ENCODE measurements at places on chromosomes 5 and 9.

DNA sequence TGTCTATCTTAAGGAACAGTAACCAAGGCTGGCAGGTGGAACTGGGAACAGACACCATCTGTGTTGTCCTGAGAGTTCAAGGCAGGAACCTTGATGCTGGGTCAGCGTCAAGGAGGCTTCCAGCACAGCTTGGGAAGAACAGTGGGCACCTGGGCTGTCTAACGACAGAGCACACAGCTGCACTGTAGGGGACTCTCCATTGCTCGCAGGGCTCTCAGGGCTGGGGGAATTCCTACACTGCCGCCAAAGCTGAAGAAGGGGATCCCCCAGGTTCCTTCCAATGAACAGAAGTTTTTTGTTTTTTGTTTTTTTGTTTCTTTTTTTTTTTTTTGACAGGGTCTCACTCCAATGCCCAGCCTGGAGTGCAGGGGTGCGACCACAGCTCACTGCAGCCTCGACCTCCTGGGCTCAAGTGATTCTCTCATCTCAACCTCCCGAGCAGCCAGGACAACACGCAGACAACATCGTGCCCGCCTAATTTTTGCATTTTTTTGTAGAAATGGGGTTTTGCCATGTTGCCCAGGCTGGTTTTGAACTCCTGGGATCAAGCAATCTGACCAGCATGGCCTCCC, 81.9 kb downstream of the PTPN3 start:
- DNase-seq: no peak

- peak; percentile 83 for DNase-seq
These were observed 3.9 kb downstream of the MLLT3 start for GRCh38 chr9:20618361-20618802.

GRCh38 chr9:134494273-134494815, 147.3 kb upstream of the COL5A1 start:
- no peak for DNase-seq

GRCh38 chr5:44266882-44267576, 122.2 kb downstream of the FGF10 start:
- no peak for DNase-seq

DNA sequence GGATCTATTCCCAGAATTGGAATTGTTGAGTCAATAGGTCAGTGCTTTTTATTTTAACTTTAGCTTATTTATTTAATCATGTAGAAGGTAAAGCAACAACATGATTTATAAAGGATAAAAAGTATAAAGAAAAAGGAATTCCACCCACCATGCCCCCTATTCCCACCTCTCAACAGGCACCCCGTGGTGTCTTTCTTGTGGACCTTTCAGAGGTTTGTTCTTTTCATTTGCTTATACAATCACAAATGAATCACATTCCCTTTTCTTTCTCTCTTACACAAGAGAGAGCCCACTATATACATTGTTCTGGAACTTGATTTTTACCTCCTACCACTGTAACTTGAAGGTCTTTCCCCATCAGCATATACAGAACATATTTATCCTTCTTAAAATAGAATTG, 37.2 kb upstream of the SMIM32 start:
- DNase-seq: no peak

GRCh38 chr9:136799079-136799853, 3.1 kb downstream of the CCDC183 start:
- no peak for DNase-seq

GRCh38 chr5:168377525-168377924, 86.1 kb downstream of the WWC1 start:
- DNase-seq: no peak

- peak; percentile 62 for DNase-seq
These were observed 1.5 kb downstream of the ZBTB43 start for GRCh38 chr9:126806336-126806735.

GRCh38 chr5:37838933-37839341, 904 bp downstream of the GDNF start:
- no peak for DNase-seq

DNA sequence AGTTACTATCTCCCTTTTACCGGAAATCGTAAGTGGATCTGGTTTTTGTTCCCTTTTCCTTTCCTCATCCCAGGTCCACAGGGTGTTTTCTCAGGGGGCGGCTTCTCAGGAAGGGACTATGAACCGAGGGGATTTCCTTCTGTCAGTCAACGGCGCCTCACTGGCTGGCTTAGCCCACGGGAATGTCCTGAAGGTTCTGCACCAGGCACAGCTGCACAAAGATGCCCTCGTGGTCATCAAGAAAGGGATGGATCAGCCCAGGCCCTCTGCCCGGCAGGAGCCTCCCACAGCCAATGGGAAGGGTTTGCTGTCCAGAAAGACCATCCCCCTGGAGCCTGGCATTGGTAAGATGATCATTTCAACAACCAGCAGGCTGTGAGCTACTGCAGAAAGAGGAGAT, 75.8 kb downstream of the GOLPH3 start:
- no peak for DNase-seq

GRCh38 chr5:102855681-102856388, 100.7 kb downstream of the PAM start:
- DNase-seq: no peak

GRCh38 chr5:127582773-127583370, 65.4 kb downstream of the PRRC1 start:
- no peak for DNase-seq

DNA sequence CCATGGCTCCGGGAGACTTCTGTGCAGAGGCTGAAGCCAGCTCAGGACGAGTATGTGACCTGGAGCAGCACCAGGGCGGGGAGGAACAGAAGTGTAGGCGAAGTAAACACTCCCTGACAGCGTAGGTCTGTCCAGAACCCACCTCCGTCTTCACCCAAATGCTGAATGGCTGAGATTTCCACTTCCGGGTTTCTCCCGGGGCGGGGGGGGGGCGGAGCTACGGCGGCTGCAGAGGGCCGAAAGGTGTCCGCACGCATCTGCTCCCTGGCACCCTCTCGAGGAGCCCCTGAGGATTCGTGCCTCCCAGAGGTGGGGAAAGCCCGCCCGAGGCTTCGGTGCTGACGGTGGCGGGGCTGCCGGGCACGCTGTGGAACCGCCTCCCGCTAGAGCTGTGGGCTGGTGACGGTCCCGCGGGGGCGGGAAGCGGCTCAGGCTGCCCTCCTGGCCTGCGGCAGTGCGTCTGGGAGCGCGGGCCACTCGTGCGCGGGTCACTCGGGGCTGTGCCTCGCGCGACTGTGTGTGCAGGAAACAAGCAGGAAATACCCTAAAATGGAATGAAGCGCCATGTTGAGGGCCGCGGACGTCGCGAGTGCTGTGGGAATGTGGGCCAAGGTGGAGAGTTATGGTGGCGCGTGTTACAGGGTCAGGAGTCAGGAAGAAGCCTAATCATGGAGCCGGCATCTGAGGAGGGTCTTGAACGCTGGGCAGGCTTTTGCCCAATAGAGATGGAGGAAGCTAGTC, 1425.4 kb downstream of the FOXD4L5 start:
- no peak for DNase-seq

DNA sequence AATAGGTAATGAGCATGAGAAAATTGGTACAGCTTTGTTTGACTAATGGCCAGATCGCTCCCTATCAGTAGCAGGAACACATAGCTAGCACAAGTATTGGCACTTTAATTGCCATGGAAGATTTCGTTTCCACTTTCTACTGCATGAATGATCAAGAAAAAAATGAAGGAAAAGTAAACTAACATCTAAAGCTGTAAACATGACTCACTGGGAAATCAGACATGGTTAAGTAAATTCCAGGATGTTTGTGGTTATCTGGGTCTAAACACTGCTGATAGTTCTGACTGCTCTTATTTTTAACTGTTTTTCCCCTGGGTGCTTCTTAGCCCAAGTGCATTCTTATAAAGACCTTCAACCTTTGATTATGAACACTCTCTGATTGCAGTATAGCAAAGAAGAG, 388.9 kb downstream of the NR2F1-AS1 start:
- peak; percentile 72 for DNase-seq

DNA sequence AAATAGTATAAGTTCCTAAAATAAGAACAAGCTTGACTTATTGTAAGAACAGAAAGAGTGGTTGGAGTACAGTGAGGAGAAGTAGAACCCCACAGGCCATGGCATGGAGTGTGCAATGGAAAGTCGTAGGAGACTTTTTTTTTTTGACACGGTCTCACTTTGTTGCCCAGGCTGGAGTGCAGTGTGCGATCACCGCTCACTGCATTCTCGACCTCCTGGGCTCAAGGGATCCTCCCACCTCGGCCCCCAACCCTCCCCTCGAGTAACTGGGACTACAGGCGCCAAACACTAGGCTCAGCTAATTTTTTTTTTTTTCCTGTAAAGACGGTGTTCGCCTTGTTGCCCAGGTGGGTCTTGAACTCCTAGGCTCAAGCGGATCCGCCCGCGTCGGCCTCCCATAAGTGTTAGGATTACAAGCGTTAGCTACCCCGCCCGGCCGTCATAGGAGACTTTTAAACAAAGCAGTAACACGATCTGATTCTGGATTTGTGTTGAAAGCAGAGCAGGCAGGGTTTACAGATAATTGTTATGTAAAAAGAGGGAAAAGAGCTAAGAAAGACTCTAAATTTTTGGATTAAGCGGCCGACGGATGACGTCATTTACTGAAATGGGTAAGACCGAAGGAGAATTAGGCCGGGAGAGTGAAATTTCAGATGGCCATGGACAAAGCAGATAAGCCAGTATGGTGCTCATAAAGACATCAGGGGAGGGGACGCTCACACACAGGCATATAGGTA, 752 bp downstream of the TSTD2 start:
- peak; percentile 84 for DNase-seq

- DNase-seq: no peak
These were observed 25.9 kb downstream of the UGCG start for GRCh38 chr9:111922324-111923013.

- no peak for DNase-seq
These were observed 662.9 kb upstream of the ZNF608 start for GRCh38 chr5:125409234-125409860.

DNA sequence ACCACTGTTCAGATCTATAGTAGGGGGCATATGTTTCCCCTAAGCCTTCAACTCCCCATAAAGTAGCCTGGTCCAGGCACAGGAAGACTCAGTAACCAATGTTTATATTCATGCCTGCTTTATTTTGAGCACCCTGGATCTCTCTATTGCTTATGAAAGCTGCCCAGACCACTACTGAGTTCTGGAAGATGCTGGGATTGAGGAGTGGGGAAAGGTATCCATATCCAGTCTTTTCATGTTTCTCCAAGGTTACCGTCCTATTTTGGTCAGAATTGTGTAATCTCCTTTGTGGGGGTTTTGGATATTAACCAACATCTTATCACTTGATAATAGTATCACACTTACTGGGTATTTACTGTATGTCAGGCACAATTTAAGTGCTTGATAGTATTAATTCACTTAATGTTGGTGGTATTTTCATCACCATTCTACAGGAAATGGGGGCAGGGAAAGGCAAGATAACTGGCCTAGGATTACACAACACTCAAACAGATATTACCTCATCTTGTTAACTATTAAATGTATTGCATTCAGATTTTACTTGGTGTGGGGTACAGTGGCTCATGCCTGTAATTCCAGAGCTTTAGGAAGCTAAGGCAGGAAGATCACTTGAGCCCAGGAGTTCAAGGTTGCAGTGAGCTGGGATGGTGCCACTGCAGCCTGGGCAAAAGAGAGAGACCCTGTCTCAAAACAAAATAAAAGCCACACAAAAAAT, 36.3 kb downstream of the RUSC2 start:
- no peak for DNase-seq

DNA sequence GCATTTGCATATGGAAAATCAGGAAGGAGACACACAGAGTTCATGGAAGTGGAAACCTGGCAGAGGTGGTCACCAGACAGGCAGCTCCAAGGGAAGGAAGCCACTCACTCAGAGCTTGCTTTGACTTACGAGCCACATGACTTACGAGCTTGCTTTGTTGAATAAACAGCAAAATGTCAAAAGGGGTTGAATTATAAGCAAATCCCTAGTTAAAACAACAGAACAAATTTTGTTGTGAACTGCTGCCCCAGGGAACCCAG, 164.3 kb downstream of the SYK start:
- no peak for DNase-seq

DNA sequence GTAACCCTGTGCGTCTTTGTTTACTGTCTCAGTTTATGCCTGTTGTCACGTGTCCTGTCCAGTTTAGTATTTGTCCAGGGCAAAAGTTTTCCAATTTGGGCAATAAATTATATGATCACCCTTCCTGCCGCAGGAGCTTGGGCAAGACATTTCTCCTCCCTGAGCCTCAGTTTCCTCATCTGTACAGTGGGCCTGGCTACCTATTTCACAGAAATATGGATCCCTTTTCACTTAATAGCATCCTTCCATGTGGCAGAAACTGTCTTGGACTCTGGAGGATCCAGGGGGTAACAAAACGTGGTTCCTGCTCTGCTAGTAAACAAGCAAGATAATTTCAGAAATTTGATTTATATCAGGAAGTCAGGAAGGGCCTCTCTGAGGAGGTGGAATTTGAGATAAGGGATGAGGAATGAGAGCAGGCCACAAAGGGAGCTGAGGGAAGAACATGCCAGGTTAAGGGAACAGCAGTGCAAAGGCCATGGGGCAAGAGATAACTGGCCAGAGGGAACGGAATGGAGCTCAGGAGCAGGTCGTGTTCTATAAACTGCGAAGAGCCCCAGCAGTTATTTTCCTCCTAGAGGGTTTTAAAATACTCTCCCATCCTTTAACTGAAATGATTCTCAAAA, 15.1 kb upstream of the PPARGC1B start:
- DNase-seq: no peak

DNA sequence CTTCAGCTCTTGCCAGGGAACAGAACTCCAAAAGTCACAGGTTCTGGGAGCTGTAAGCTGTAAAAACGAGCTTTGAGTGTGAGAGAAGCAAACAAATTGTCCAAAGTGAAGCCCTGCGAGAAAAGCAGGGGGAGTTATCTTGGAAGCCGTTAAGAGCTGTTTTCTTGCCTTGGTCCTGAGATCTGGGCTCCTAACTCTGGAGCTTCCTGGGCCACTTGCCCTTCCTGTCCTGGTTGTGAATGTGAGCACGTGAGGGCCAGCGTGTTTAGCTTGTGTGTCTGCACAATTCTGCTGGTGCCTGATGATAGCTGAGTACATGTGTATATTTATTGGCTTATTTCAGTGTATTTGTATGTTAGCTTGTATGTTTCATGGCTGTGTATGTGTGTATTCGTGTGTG, 40.5 kb downstream of the DAB2IP start:
- no peak for DNase-seq

GRCh38 chr5:157548513-157549282, 26.9 kb downstream of the ADAM19 start:
- DNase-seq: no peak

- no peak for DNase-seq
These were observed 91.4 kb downstream of the TSSK1B start for GRCh38 chr5:113343343-113343742.

- DNase-seq: no peak
These were observed 11.5 kb downstream of the NADK2 start for GRCh38 chr5:36230151-36230790.

DNA sequence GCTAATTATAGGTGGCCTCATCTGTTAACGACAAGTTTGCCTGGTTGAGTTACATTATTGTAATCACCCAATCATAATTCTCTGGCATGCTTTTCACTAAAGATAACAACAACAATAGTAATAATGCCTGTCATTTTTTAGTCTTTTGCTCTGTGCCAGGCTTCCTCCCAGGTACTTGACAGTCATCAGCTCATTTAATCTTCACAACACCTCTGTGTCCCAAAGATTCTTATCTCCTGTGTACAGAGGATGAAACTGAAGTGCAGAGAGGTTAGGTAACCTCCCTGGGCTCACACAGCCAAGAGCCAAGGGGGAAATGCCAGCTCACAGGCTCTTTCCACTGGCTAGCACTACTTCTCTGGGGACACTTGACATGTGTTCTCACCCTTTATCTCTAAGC, 77.5 kb downstream of the DAB2IP start:
- DNase-seq: no peak

GRCh38 chr5:38613992-38614836, 57.8 kb upstream of the LIFR start:
- DNase-seq: no peak

GRCh38 chr9:34547960-34548611, 25.3 kb upstream of the ENHO start:
- peak; percentile 52 for DNase-seq

GRCh38 chr5:608429-609370, 3.4 kb upstream of the CEP72 start:
- no peak for DNase-seq

Data from RKO (cell line).